ENCODE measurements at places on chromosomes 16 and 17.

- no peak for DNase-seq
Measured at GRCh38 chr17:7587420-7588151, 2.3 kb downstream of the SOX15 start.

- DNase-seq: no peak
Measured at GRCh38 chr17:58136669-58137279, 11.4 kb upstream of the OR4D1 start.

DNA sequence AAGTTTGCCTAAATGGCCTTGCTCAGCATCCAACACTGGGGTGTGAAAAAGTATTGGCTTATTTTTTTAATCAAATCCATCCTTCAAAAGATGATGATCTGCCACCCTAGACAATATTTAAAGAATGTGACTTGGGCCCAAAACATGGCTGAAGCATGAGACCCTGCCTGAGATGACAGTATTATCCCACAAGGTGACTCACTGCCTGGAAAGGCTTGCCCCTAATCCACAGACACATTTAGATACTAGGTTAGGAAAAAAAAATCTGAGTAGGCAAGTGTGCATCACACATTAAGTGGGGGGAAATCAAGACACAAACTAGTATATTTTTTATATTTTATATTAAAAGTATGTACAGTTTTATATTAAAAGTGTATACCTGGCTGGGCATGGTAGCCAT is 38.4 kb downstream of the TOM1L2 start:
- DNase-seq: no peak

- DNase-seq: no peak
Measured at GRCh38 chr17:50533720-50534148, 1.2 kb downstream of the EPN3 start.

GRCh38 chr17:17647524-17648178 is 33.6 kb upstream of the RAI1 start:
- DNase-seq: no peak

- no peak for DNase-seq
Measured at GRCh38 chr16:47043200-47043599, 69.7 kb upstream of the DNAJA2 start.

DNA sequence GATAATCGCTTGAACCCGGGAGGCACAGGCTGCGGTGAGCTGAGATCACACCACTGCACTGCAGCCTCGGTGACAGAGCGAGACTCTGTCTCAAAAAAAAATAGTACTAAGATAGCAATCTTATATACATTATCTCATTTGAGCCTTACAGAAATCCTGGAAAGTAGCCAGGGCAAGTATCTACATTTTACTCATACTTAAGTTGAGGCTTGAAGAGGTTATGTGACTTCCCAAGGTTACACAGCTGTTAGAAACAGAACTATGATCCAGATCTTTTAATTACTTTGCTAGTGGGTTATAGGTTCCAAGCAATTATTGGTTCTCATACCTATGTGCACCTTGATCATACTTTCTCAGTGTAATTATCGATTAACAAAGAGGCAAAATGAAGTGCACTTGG is 15.4 kb downstream of the C17orf78 start:
- DNase-seq: no peak

DNA sequence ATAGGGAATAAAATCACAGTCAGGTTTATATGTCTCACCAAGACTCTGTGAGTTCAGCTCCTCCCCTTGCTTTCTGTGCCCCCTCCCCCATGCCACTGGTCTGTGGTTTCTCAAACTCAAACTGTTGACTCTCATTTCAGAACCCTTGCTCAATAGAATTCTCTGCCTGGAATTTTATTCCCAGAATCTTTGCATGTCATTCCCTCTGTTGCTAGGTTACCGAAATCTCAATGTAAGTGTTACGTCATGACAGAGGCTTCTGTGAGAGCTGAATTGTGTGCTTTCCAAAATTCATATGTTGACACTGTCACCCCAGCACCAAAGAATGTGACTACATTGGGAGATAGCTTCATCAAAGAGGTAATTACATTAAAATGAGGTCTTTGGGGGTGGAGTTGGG is 1938.8 kb downstream of the TP53TG3F start:
- DNase-seq: no peak

DNA sequence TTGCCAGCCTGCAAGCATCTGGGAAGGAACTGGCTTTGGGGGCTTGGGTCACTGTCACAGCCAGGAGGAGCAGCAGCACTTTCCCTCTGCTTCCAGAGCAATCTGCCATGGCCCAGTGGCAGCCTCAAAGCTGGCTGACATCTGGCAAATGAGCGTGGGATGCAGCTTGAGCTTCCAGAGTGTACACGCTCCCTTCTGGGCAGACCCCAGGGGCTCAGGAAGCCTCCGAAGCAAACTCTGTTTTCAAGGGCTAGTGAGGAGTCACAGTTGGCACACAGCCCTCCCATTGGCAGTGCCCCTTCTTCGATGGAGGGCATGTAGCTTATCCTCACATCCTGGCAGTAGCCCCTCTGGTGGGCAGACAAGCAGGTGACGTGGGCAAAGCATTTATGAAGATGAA is 249.6 kb downstream of the ENGASE start:
- DNase-seq: no peak

DNA sequence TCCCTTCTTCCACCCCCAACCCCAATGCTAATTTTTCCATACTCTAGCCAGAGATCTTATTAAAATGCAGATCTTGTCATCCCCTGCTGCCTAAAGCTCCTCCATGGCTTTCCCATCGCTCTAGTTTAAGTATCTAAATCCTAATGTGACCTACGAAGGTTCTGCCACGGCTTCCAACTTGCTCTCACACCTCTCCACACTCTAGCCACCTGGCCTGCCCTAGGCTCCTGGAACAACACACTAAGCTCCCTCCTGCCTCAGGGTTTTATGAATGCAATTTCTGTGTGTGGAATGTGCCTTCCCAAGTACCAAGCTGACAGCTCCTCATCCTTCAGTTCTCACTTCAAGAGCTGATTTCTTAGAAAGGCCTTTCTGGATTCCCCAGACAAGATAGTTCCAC is 16.6 kb downstream of the NXPH3 start:
- DNase-seq: no peak

DNA sequence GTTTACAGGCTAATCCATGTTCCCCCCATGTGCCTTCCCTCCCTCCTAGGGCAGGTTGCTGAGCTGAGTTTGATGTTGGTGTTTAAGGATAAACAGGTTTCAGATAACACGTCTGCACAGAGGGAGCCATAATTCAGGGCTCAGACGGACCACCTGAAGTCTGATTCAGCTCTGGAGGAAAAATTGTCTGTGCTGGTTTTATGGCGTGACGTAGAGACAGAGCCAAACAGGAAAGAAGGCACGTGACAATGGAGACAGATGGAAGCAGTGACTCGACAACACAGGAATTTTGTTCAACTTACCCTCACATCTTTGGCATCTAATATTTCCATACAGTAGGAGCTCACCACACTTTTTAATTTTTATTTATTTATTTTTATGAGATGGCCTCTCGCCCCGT is 10.7 kb upstream of the USP10 start:
- DNase-seq: no peak

DNA sequence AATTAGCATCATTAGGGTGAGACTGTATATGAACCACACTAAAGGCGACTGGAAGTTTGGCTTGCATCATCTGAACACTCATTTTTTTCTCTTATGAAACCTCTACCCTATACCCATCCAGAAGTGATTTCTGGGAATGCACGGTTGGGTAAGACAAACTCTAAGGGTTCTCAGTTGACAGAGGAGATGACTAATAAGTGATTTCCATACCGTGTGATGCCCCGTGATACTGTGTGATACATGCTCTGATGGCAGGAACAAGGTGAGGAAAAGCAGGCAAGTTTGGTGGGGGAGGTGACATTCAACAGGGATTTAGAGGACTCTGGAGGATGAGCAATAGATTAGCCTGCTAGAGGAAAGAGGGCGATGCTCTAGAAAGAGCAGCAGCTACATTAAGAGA is 156.4 kb upstream of the CCL2 start:
- DNase-seq: no peak

- no peak for DNase-seq
Measured at GRCh38 chr16:78982096-78982744, 618.3 kb downstream of the MAF start.

DNA sequence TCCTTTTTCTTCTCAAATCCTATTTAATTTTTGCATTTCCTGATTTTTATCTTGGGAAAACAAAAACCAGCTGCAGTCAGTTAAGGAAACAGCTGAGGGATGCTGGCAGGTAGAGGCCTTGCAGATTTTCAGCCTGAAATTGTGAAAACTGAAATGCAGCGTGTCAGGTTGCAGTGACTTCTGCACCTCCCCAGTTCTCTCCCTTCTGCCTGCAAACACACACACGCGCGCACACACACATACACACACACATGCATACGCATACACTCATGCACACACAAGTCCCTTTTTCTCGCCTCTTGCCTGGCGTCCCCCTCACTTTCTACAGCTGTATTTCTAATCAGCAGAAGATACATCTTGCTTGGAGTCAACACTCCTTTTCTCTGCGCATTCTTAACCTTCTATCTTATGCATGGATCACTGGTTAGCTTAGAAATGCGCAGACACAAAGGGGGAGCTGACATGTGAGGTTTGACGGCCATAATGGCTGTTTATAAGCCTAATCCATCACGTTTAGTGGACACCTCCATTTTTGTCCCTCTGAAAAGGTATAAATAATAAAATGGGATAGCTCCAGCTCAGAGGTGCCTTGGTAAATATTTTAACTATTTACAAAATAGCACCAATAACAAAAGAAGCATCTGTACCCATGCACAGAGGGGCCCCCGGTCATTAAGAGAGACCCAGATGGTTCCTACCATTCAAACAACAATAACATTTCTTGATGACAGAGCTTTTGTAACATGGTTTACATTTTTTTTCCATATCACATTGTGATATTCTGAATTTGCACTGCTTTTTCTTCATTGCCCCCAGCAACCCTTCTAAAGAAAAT is 392.1 kb upstream of the SALL1 start:
- DNase-seq: no peak

DNA sequence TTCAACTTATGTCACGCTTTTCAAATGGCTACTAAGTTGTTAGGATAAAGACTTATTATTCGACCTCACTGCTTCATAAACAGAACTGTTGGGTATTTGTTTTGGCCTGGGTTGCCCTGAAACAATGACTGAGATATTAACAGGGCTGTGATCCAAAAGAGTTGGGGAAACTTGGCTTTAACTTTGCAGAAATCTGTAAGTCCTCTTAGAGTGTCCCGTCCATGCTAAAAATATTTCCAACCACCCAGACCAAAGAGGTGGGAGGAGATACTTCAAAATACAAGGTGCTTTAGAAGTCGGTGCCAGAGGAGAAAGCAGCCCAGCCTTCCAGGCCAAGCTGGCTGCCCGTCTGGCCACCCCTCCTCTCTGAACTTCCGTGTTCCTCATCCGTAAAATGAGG is 16.1 kb upstream of the SPATA32 start:
- no peak for DNase-seq

DNA sequence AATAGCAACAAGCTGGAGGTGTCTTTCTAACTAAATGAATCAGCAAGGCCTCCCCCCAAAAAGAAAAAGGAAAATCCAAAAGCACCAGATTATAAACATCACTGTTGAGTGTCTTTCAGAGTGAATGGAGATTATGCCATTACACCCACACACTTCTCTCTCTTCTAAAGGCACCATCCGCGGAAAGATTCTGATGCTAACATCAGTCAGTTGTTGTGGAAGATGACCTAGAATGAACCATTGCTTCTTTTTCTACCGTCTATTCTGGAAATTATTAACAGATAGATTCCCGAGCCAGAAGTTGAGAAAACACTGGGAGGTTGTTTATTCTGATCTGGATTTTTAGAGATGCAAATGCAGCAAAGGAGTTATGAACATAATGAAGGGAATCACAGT is 60.9 kb upstream of the FAM20A start:
- no peak for DNase-seq
